Right lobe of liver (tissue), 6 donors: ENCODE measurements at places on chromosomes 12 and 14. TPM values are rescaled to one million over a fixed set of nuclear protein-coding genes. Genes with fewer than 3 reads are reported as not detected.
A peak's percentile ranks its signal among the peaks of the same experiment; 100 is the strongest.

Gene PLEKHG7
- 0.49 TPM for total RNA-seq

Gene POTEG
- not detected for total RNA-seq

Gene RERG
- 0.75 TPM for total RNA-seq

Gene KCNMB4
- 0.37 TPM for total RNA-seq

Gene KERA
- not detected for total RNA-seq

Gene SERPINA9
- total RNA-seq = not detected

- no peak for DNase-seq
These were observed 1322.3 kb upstream of the SEL1L start for GRCh38 chr14:82855912-82856391.

DNA sequence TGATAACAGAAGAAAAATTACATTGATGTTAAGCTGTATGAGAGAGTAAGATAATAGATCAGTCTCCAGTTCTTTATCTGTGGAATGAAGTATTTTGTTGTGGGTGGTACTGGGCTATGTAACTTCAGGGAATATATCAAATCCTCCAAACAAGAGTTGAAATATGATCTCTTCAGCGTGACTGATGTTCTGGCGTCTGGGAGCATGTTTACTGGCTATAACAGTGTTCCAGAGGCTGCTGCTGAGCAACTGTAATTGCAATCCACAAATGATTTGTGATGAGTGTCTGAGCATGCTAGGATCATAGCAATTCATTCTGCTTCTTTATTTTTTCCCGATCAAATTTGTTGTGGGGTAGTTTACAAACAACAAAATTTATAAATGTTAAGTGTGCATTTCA is 18.6 kb upstream of the CCDC198 start:
- no peak for DNase-seq

DNA sequence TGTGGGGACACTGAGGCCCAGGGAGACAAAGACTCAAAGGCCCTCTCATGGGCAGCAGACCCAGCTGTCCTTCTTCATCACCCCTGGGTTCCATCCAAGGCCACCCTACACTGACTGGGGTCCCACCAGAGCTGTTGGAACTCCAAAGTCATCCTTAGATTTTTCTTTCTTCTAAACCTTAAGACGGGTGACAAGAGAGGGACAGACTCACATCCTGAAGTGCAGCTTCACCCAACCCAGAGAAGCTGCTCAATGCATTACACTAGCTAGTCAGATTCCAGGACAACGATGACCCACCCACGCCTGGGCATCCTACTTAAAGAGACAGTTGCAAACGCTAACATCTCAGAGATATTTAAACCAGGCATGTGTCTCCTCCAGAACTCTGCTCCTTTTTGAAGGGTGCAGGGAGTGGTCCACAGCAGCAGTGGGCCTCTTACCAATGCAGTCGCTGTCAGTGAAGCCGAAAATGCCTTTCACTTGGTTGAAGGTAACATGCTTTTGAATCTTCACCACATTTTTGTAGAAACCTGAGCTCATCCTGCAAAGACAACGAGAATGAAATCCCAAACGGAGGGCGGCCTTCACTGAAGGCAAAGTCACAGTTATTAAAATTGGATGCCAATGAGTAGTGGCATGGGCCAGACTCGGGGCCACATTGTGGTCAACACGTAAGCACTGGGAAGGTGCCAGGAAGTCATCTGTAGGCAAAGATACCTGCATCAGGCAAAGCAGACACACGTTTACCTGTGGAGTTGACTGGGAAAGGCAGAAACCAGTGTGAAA is 23.4 kb downstream of the SLC25A47 start:
- DNase-seq = no peak

- peak; percentile 50 for DNase-seq
These were observed 2.3 kb downstream of the MMP14 start for GRCh38 chr14:22838631-22839041.

GRCh38 chr14:22601996-22602395 is 3.9 kb downstream of the ABHD4 start:
- DNase-seq = no peak

GRCh38 chr14:31142455-31143087 is 65.0 kb downstream of the HECTD1 start:
- no peak for DNase-seq

DNA sequence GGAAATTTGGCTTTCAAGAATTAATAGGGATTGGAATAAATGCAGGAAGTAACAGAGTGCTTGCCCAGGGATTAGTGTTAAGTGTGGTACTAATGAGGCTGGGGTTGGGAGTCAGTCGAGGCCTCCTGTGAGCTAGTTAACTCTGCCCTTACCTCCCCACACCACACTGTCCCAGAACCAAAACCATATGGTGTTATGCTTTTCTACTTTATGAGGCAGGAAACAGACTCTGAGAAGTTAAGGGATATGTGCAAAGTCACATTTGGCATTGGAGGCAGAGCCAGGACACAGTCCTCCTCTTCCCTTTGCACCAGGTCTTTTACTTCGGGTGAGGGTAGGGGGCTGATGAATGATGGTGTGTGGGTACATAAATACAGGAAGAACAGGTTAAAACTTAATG is 41.9 kb downstream of the PELI2 start:
- DNase-seq = no peak

- DNase-seq = no peak
These were observed 88.4 kb downstream of the MYF5 start for GRCh38 chr12:80805106-80805505.

DNA sequence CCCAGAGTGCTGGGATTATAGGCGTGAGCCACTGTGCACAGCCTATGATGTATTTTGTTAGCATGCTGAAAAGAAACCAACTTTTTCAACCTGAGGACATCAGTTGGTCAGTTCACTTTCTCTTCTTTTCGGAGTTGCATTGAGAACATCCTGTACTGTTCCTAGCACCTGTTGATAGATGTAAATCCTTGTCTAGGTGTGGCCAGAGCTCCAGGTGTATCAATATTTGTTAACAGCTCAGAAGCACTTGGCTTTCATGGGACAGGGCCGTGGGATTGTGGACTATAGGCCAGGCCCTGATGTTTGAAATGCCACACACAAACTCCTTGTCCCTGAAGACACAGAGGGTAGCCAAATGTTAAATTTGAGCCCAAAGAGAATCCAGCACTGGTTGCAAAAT is 14.9 kb downstream of the HCAR2 start:
- DNase-seq = no peak

DNA sequence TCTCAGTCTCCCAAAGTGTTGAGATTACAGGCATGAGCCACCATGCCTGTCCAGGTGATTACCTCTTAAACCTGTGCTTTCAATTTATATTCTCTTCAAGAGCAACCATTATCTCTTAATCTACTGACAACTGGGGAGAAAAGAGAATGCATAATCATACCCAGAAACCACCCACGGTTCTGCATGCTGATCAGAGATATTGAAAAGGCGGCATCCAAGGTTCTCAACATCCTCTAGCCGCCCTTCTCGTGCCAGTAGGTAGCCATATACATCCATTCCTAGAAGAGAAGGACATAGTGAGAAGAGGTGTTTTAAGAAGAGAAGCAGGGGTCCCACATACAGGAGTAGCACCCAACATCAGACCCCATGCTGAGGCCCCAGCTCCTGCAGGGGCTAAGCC is 20.8 kb downstream of the ANAPC7 start:
- no peak for DNase-seq

GRCh38 chr14:36996133-36996856 is 176.1 kb downstream of the SLC25A21 start:
- DNase-seq = no peak

DNA sequence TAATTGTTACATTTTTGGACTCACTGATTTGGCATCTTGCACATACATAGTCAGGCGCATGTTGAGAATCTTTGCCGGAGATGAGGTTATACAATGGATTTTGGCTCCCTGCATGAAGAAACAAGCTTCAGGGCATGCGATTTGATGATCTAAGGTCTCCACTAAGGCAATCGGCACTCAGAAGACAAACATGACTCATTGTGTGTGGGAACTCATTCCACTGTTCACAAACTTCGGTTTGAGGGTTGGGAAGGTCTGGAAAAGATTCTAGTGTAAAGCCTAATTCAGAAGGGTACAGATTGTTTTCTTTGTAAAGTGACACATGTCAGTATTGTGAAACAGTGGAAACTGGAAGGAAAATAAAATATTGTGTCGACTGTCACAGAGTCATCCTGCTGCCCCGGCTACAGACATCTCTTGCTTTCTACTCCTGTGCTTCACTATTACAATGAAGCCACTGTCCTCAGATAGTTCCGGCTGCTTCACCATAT is 192.6 kb upstream of the HMGA2 start:
- DNase-seq = no peak

DNA sequence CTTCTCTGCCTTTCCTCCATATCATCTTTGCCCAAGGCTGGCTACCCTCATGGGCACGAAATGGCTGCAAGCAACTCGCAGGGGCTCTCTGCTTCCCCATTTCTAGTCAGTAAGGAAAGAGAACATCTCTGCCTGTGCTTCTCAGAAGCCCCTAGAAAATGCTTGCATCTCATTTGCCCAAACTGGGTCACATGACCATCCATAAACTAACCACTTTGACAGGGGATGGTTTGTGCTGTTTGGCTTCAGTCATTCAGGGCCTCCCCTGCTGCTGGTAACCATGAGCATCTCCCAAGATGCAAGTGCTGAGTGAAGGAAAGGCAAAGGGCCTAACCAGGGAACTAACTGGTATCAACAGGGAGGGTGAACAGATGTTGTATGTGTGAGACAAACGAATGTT is 91.1 kb downstream of the CCDC60 start:
- DNase-seq = no peak

GRCh38 chr14:92520102-92521057 is 6.8 kb downstream of the RIN3 start:
- no peak for DNase-seq

GRCh38 chr12:128612150-128612850 is 211.5 kb downstream of the SLC15A4 start:
- DNase-seq = no peak

DNA sequence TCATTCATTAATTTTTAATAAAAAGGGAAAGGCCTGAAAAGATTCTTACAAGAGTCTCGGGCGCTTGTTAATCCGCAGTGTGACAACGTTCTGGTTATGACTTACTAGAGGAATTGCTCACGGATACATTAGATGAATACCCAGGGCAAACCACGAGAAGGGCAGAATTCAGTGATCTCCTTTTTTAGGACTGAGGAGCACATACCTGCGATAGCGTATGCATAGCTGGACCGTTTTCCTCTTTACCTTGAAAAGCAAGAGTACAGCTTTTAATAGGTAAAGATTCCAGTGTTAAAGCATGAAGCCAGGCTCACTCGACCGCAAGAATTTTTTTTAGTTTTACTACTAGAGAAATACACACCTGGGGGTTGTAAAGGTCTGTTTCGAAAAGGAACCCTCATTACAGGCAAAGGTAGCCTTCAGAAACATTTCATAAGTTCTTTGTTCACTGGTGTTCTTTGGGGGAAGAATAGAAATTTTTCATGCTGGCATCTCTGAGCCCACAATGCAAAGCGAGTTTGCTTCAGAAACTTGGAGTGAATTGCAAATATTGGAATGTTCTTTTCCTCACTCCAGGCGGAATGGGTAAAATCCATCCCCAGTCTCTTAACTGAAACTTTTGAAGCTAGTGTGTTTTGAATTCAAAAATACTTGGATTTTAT is 953 bp downstream of the MAPK1IP1L start:
- no peak for DNase-seq
